Psoas muscle (tissue), 8 donors: ENCODE measurements at places on chromosomes 13 and 19. TPM values are rescaled to one million over a fixed set of nuclear protein-coding genes. Genes with fewer than 3 reads are reported as not detected.

The PGLYRP2 gene
- polyA plus RNA-seq = not detected

The CBARP gene
- polyA plus RNA-seq = 0.75 TPM

The ZNF841 gene
- polyA plus RNA-seq = 4.3 TPM

The IGFL3 gene
- not detected for polyA plus RNA-seq

The KLK15 gene
- polyA plus RNA-seq = not detected

The HMG20B gene
- polyA plus RNA-seq = 24.7 TPM

GRCh38 chr13:79401259-79402070 is 4.6 kb downstream of the RBM26 start:
- H3K4me1 ChIP-seq = peaks cover 56% of the 10 kb centered on the region
- H3K27ac ChIP-seq = peak overlapping the region; percentile 66
- H3K4me3 ChIP-seq = peak overlapping the region; percentile 72
- no peak for DNase-seq
- H3K36me3 ChIP-seq = peaks cover 25% of the 10 kb centered on the region
- H3K27me3 ChIP-seq = no peaks in the 10 kb centered on the region

- H3K4me1 ChIP-seq = no peaks in the 10 kb centered on the region
- no peak overlapping the region for H3K4me3 ChIP-seq
- peaks cover 2% of the 10 kb centered on the region for H3K27me3 ChIP-seq
- H3K36me3 ChIP-seq = no peaks in the 10 kb centered on the region
- no peak for DNase-seq
- H3K27ac ChIP-seq = no peak overlapping the region
Observed at GRCh38 chr19:31144075-31144870, 205.0 kb downstream of the TSHZ3 start.

- peaks cover 37% of the 10 kb centered on the region for H3K4me1 ChIP-seq
- no peaks in the 10 kb centered on the region for H3K27me3 ChIP-seq
- H3K4me3 ChIP-seq = no peak overlapping the region
- H3K27ac ChIP-seq = no peak overlapping the region
Observed at GRCh38 chr13:98500963-98501421, 75.9 kb downstream of the STK24 start.

- DNase-seq = peak; percentile 60
- no peak overlapping the region for H3K27ac ChIP-seq
- H3K4me3 ChIP-seq = no peak overlapping the region
- no peaks in the 10 kb centered on the region for H3K4me1 ChIP-seq
- no peaks in the 10 kb centered on the region for H3K36me3 ChIP-seq
Observed at GRCh38 chr13:51895906-51896888, 34.4 kb downstream of the CCDC70 start.

DNA sequence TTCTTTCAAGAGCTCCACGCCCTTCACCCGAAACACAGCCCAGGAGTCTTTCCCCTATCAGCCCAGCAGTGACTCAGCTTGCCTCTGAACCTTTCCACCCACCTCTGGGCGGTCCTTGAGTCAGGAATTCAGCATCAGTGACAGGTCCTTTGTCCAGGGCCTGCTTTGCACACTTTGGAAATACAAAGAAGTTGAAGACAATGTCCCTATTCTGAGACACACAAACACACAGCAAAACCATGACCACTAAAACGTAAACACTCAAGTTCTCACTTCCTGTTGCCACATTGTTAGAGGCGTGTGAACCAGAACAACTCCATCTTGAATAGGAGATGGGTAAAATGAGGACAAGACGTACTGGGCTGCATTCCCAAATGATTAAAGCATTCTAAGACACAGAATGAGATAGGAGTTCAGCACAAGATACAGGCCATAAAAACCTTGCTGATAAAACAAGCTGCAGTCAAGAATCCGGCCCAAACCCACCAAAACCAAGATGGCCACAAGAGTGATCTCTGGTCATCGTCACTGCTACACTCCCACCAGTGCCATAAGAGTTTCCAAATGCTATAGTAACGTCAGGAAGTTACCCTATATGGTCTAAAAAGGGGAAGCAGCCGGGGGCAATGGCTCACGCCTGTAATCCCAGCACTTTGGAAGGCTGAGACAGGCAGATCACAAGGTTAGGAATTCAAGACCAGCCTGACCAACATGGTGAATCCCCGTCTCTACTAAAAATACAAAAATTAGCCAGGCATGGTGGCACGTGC is 49.2 kb upstream of the ATP12A start:
- no peak overlapping the region for H3K4me3 ChIP-seq
- H3K36me3 ChIP-seq = no peaks in the 10 kb centered on the region
- H3K27me3 ChIP-seq = no peaks in the 10 kb centered on the region
- H3K27ac ChIP-seq = no peak overlapping the region
- no peaks in the 10 kb centered on the region for H3K4me1 ChIP-seq

DNA sequence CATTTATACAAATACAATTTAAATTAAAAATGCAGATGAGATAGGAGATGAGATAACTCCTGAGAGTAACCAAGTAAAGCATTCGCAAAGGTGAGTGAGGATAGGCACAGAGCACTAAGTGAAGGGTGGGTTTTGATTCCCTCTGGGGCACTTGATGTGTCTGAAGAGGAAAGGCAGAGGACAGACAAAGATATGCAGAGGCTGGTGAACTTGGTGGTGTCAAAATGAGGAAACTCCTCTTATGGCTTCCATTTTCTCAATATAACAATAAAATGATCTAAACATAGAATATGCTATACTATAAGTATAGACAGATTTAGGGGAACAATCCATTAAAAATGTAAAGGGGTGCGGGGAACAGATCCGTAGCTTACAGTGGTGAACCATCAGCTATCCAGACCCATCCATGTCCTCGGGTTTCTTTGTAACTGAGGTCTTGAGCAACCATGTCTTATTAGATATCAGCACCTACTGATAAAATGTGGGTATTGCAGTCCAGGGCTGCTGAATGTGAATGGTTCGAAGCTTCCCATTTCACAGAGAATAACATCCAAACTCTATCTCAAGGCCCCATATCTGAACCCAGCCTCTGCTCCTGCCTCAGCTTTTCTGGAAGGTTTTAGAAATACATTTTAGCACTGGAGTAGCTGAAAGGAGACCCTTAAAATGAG is 73.9 kb upstream of the SLC10A2 start:
- H3K4me3 ChIP-seq = no peak overlapping the region
- DNase-seq = no peak
- no peaks in the 10 kb centered on the region for H3K36me3 ChIP-seq
- H3K27ac ChIP-seq = no peak overlapping the region
- H3K4me1 ChIP-seq = no peaks in the 10 kb centered on the region
- H3K27me3 ChIP-seq = no peaks in the 10 kb centered on the region

- H3K36me3 ChIP-seq = peaks cover 13% of the 10 kb centered on the region
- H3K4me1 ChIP-seq = no peaks in the 10 kb centered on the region
- H3K27me3 ChIP-seq = no peaks in the 10 kb centered on the region
- H3K27ac ChIP-seq = no peak overlapping the region
Observed at GRCh38 chr13:45508776-45509175, 44.0 kb downstream of the COG3 start.

DNA sequence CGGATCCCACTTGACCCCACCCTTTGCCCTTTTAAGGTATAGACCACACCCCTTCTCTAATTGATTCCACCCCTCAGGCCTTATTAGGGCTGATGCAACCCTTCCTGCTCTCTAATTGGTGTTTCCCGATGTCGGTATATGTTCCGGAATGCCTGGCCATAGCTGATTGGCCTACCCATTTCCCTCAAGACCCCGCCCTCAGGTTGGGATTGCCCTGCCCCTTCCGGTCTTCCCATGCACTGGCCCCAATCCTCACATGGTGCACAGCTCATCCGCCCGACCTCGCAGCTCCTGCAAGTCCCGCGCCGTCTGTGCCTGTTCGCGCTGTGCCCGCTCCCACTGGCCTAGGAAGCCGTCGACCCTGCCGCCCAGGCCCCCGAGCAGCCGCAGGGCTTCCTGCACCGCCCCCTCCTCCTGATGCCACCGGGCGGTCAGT is 18.1 kb downstream of the TSKS start:
- DNase-seq = no peak
- H3K4me3 ChIP-seq = no peak overlapping the region
- H3K27ac ChIP-seq = no peak overlapping the region

DNA sequence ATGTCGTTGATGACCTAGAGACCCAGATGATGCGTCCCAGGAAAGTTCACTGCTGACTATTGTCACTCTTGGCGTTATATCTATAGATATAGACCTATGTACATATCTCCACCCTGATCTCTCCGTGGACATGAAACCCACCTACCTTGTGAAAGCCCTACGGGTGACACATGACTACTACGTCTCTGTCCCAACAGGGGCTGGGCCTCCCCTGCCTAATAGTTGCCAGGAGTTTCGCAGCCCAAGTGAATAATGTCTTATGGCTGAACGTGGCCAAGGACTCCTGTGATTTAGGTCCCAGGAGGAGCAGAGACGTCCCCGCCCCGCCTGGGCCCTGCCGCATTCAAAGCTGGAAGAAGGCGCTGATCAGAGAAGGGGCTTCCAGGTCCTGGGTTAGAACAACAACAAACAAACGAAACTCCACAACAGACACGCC is 4.9 kb upstream of the POU4F1 start:
- DNase-seq = no peak
- H3K27me3 ChIP-seq = peaks cover 39% of the 10 kb centered on the region
- H3K4me1 ChIP-seq = peaks cover 7% of the 10 kb centered on the region
- H3K36me3 ChIP-seq = no peaks in the 10 kb centered on the region

GRCh38 chr13:50116430-50116973 is 101.3 kb downstream of the KCNRG start:
- H3K36me3 ChIP-seq = peaks cover 8% of the 10 kb centered on the region
- peaks cover 36% of the 10 kb centered on the region for H3K4me1 ChIP-seq
- DNase-seq = no peak
- H3K27ac ChIP-seq = no peak overlapping the region
- no peak overlapping the region for H3K4me3 ChIP-seq
- H3K27me3 ChIP-seq = no peaks in the 10 kb centered on the region

DNA sequence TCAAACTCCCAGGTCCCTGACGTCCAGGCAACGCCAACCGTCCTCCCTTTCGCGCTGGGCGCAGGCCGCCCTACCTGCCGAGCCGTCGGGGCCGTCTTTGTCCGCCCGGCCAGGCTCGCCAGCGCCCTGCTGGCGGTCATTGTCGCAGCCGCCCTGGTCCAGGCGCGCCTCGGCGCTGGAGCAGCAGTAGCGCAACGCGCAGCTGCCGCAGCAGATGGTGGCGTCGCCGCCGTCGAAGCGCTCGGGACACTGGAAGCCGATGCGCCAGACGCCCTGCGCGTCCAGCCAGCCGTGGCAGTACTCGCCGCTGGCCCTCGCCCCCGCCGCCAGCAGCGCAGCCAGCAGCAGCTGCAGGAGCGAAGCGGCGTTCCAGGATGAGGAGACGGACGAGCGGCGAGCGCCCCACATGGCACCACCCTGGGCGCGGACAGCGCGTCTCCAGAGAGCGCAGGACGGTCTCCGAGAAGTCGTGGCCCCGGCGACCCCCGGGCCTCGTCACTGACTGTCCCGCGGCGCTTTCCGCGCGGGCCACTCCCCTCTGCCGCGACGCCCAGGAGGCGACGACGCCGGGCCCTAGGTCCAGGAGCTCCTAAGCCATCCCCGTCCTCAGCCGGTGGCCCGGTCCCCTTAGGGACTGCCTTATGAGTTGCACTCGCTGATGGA is 1.1 kb downstream of the SHISA2 start:
- peaks cover 6% of the 10 kb centered on the region for H3K4me1 ChIP-seq
- H3K27me3 ChIP-seq = peaks cover 14% of the 10 kb centered on the region
- peak overlapping the region; percentile 73 for H3K4me3 ChIP-seq
- H3K36me3 ChIP-seq = no peaks in the 10 kb centered on the region
- H3K27ac ChIP-seq = peak overlapping the region; percentile 82

DNA sequence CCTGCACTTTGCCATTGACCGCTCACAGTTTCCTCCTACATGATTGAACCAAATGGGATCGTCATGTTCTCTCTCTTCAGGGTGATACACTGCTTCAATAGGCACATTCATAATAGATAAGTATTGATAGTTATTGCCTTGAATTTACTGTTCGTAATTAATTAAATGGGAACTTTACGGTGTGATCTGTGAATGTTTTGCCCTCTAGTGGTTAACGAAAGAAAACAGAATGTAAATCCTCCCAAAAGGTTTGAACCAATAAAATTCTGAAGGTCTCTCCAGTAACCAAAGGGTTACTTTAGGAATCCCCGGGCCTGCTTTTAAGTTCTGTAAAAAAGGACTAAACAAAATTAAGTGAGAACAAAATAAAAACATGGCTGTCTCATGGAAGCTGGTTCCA is 389.3 kb downstream of the DACH1 start:
- H3K36me3 ChIP-seq = no peaks in the 10 kb centered on the region
- H3K27ac ChIP-seq = no peak overlapping the region

- H3K4me1 ChIP-seq = peaks cover under 1% of the 10 kb centered on the region
- H3K27me3 ChIP-seq = no peaks in the 10 kb centered on the region
- no peak overlapping the region for H3K27ac ChIP-seq
Observed at GRCh38 chr13:27440408-27440807, 10.0 kb downstream of the MTIF3 start.

- H3K4me3 ChIP-seq = no peak overlapping the region
- no peaks in the 10 kb centered on the region for H3K36me3 ChIP-seq
- DNase-seq = peak; percentile 26
- H3K27ac ChIP-seq = no peak overlapping the region
- H3K4me1 ChIP-seq = no peaks in the 10 kb centered on the region
Observed at GRCh38 chr19:3243819-3244700, 19.6 kb downstream of the CELF5 start.

DNA sequence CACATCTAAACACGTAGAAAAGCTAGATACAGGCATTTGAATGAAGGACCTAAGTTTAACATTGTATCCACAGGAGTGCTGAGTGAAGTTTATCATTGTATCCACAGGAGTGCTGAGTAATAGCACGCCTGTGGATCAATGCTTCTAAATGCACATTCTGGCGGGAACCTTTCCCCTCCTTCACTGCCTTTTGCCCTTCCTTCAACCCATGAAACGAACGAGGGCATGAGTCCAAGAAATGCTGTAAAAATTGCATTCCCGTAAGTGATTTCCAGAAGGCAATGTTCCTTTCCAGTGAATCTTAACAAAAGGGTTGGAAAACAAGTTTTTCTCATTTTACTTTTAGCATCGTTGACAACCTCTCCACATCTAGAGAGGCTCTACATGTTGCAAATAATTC is 88.1 kb downstream of the ZDHHC20 start:
- no peak overlapping the region for H3K4me3 ChIP-seq
- no peak overlapping the region for H3K27ac ChIP-seq
- H3K4me1 ChIP-seq = no peaks in the 10 kb centered on the region
- H3K36me3 ChIP-seq = peaks cover 20% of the 10 kb centered on the region
- DNase-seq = no peak
